ENCODE measurements at places on chromosomes 2 and 18.
A peak's percentile ranks its signal among the peaks of the same experiment; 100 is the strongest.

DNA sequence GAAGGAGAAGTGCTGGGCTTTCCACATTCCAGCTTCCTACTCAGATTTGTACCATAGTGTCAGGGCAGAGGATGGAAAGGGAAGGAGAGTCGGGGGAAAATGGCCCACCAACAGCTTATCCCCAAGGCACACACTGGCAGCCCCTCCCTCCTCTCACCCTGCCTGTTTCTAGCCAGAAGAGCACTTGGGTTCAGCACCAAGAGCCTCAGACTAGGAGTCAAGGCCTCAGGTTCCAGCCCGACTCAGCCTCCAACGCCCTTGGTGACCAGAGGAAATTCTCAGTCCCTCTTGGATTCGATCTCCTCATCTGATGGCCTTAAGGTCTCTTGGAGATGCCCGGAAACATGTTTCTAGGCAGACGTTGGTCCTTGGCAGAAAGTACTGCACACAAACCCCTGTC, 53.9 kb downstream of the TNS1 start:
- no peak for DNase-seq

- DNase-seq = no peak
These were observed 398.4 kb downstream of the NUP35 start for GRCh38 chr2:183522489-183523266.

DNA sequence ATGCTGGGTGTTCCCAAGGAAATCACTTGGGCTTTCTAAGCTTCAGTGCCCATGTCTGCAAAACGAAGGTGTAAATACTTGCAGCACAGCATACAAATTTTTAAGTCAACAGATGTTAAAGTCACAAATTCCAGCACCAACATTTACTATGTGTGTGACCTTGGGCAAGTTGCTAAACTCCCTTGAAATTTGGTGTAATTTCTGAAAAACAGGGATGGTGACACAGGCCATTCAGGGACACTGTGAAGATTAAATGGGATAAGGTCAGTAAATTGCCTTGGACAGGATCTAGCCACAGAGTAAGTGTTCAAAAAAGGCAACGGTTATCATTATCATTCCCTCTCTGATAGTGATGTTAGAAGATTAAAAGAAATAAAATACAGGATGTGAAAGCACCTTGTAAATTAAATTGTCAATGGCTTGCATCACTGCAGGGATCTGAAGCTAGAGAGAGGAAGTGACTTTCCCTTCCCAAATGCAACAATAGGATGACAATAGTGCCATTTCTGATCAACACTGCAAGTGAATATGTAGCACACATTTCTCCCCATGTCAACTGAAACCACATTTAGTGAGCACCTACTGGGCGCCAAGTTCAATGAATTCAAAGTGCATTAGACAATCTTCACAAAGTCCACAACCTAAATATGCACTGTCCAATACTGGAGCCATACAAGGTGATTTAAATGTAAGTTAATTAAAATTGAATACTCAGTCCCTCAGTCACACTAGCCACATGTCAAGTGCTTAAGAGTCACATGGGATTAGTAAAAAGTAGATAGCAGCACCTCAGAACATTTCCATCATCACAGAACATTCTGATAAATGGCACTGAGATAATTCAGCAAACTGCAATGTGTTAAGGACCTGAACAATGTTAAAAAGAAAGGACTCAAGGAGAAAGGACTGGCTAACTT, 81.2 kb downstream of the STK39 start:
- no peak for DNase-seq

GRCh38 chr2:24015562-24016375, 5.9 kb downstream of the MFSD2B start:
- peak; percentile 79 for DNase-seq

DNA sequence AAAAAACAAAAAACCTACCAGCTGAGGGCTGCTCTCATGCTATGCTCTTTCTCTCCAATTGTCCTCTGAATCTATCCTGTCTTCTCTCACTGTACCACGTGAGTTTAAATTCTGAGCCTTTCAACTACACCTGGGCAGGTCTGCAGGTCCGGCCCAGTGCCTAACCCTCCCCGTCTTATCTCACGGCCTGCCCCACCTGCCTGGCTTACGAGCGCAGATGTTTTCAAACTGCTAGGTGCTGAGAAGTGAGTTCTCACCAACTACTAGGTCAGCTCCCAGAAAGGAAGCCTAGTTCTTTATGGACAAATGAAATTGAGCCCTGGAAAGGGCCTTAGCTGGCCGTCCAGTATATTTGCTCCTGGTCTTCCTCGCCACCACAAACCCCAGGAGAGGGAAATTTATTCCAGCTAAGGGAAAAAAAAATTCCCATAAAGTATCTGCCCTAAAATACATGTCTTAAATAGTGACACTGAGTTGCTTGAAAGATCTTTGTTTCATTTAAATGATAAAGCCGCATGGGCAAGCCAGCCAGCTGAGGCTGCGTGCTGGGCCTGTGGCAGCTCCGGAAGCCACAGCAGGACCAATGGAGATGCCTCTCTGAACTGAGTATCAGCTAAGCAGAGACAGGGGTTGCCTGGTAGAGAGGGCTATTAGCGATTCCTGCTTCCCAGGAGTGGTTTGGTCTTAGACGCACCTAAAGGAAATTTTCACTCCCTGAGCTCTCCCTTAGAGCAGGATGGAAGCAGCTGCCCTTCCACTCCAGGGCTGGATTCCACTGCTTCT, 92.5 kb upstream of the NCK2 start:
- no peak for DNase-seq

- peak; percentile 77 for DNase-seq
These were observed 83.9 kb downstream of the STPG4 start for GRCh38 chr2:47070920-47071824.

- no peak for DNase-seq
These were observed 82.8 kb upstream of the RPL31 start for GRCh38 chr2:100919316-100919715.

DNA sequence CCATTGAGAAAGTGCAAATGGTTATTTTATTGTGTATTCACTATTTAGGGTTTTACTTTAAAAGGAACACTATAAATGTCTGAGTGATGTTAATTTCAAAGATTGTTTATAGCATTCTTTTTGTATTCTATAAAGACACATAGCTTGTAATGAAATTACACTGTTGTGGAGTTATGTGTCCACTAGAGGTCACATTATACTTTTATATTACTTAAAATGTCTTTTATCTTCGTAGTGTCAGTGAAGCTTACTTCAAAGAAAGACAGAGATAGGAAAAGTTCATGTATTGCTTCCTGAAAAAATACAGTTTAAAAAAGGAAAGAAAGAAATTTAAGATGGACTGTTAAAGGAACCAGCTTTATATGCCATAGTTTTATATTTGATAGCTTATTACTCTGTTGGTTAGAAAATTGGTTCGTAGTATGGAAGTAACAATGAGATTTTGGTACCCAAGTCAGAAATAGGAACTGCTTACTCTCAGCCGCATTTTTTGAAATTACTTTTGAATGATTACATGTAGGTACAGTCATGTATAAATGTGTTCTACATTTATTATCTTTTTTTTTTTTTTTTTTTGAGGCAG, 20.5 kb downstream of the APLF start:
- no peak for DNase-seq

GRCh38 chr2:36137612-36138011, 218.0 kb upstream of the CRIM1 start:
- DNase-seq = no peak

GRCh38 chr18:76875390-76876325, 53.3 kb downstream of the ZNF236 start:
- DNase-seq = peak; percentile 58

GRCh38 chr18:48942554-48943261, 8.1 kb downstream of the SMAD7 start:
- peak; percentile 94 for DNase-seq

DNA sequence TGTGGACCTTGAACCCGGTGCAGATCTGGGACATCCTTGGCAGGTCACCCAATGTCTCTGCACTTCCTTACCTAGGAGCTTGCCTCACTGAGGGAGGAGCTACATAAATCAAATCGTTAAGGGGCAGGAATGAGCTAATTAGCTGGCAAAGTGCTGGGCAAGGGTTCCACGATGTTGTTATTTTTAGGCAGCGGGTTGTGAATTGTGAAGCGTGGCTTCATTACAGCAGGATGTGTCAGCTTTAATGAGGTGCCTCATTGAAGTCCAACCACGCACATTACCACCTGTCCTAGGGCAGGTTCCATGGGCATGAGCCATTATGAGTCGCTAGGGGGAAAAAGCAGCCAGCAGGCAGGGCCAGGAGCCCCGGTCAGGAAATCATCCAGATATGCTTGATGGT, 127.0 kb upstream of the AGAP1 start:
- no peak for DNase-seq

DNA sequence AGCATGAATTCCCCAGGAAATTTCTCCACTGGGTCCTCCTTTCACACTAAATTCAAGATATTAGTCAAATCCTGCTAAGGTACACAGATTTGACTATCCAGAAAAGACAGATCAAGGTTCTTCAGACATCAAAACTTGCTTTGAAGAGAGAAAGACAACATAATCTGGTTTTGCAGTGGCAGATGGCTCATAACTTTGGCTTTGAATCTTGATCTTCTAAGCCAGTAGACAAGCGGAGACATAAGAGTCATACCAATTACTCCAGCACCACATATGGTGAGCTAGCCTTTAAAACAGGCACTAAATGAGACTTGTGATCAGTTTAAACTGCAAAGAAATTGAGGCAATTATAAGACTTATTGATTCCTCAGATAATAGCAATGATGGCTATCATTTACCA, 29.3 kb downstream of the PDE11A start:
- no peak for DNase-seq

DNA sequence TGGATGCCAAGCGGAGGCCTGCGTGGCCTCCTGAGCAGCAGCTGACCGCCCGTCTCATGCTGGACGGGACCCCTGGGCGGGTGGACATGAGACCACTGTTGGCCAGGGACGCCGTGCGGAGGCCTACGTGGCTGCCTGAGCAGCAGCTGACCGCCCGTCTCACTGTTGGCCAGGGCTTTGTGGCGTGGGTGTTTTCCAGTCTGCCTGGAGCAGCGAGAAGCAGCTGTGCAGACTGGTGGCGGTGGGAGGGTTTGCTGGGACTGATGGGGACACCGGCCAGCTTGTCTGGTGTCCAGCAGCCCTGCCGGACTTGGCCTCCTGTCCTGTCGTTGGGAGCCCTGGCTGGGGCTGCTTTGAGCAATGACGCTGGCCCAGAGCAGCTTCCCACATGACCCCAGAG, 5.8 kb upstream of the D2HGDH start:
- no peak for DNase-seq

- peak; percentile 38 for DNase-seq
These were observed 19.5 kb upstream of the CFAP36 start for GRCh38 chr2:55500025-55500424.

DNA sequence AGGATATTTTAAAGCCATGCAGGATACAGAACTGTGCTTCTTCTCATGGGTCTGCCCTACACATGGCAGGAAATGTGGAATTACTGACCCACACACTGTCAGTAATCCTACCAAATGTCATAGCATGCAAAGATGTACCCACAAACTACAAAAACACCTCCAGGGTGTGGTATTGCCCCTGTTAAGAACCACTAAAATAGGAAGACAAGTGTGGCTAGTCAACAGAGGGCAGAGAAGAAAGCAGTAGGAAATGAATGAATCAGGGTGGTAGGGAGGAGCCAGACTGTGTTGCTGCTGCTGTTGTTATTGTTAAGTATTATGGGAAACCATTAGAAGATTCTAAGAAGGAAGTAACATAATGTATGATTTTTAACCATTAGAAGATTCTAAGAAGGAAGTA, 556.7 kb upstream of the ACVR2A start:
- no peak for DNase-seq

GRCh38 chr2:8572712-8573233, 109.1 kb upstream of the ID2 start:
- DNase-seq = no peak

DNA sequence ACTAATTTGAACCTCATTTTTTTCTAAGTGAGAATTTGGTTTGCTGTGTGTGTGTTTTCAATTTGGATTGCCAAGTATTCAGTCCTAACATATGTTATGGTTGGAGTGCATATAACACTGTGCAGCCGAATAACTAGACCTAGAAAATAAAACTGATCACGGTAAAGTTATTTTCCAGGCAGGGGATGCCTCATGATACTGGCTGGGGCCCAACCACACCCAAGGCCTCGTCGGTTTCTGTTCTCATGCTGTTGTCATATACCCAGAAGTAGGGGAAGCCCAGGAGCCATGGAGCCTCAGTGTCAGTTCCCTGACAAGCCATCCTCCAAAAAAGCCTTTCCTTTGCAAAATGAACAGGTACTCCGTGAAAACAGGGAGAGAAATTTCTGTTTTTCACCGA, 160.2 kb downstream of the GBX2 start:
- no peak for DNase-seq

DNA sequence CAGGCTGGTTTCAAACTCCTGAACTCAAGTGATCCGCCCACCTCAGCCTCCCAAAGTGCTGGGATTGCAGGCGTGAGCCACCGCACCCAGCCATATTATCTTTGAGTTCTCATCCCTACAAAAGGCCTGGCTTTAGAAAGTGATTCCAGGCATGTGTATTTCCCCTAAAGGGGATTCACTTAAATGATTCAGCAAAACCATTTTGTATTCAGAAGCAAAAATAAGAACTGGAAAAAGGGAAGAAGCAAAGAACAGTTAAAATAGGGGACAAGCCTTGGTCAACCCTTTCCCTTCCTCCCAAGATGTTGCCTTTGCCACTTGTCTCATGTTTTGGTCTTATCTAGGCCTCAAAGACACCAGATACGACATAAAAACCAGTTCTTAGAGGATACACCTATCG, 10.5 kb downstream of the TM4SF20 start:
- no peak for DNase-seq

DNA sequence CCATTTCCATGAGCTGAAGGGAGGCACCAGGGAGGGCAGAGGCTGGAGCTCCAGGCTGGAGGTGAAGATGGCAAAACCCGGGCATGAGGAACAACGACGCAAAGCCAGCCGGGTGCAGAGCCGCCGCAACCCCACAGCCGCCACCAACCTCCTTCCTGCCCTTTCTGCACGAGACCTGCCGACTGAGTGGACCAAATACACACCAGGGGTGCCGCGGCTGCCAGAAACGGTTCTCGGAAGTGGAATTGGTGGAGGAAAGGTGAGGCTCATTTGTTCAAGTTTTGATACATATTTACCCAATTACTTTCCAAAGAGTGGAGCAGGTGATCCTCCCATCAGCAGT, 8.4 kb upstream of the CIDEA start:
- DNase-seq = no peak

- DNase-seq = peak; percentile 65
These were observed 63.2 kb downstream of the CCBE1 start for GRCh38 chr18:59633961-59634485.

DNA sequence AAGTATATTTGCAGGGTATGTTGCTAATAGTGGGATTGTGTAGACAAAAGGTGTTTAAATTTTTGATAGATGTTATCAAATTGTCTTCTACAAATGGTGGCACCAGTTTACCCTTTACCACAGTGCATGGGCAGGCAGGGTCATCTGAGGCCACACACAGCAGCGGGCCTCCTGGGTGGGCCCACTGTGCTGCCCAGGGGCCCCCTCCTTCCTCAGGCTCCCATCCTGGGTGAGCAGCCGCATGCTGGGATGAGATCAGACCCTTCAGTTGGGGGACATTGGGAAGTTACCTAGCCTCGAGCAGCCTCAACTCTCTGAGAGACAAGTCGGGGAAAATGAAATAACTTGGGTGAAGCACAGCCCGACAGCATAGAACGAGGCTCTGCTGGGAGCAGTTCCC, 9.7 kb downstream of the MYO7B start:
- DNase-seq = no peak

GRCh38 chr18:77076111-77076510, 56.5 kb downstream of the MBP start:
- DNase-seq = no peak

- no peak for DNase-seq
These were observed 54.1 kb downstream of the ADNP2 start for GRCh38 chr18:80163183-80163582.

- DNase-seq = no peak
These were observed 252.9 kb downstream of the ATAD2B start for GRCh38 chr2:23673830-23674679.

All from foreskin fibroblast (primary cell).